Neuronal stem cell (in vitro differentiated cells): ENCODE measurements at places on chromosomes 1 and 21.
A peak's percentile ranks its signal among the peaks of the same experiment; 100 is the strongest.

DNA sequence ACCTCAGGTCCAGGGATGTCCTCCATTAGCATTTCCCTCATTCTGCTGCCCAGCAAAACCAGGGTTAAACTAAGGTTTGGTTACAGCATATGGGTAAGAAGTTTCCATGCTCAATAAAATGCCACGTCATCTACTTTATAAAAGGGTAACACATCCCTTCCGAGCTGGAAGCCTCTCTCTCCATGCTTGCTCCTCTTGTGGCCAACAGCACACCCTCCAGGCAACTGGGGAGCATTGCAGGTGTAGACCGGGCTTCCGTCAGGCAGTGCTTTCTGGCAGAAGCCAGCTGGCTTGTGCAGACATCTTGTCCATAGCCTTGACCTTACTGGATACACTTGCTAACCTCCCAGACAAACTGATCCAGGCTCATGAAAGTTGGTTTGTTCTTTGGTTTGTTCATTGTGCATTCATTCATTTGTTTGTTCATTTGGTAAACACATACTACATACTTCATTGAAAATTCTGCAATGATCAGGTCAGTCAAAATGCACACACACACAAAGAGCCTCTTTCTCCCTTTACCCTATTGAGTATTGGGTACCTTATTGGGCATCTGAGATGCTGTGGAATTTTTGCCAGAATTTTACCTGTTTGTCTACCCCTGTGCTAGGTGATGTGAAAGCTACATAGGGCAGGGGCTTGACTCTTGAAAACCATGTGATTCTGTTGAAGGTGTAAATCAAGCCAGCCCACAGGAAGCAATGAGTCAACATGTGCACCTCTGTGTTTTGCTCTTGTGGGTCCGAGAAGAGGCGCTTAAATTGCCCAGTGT, 422.8 kb downstream of the CAMTA1 start:
- peak; percentile 51 for DNase-seq

DNA sequence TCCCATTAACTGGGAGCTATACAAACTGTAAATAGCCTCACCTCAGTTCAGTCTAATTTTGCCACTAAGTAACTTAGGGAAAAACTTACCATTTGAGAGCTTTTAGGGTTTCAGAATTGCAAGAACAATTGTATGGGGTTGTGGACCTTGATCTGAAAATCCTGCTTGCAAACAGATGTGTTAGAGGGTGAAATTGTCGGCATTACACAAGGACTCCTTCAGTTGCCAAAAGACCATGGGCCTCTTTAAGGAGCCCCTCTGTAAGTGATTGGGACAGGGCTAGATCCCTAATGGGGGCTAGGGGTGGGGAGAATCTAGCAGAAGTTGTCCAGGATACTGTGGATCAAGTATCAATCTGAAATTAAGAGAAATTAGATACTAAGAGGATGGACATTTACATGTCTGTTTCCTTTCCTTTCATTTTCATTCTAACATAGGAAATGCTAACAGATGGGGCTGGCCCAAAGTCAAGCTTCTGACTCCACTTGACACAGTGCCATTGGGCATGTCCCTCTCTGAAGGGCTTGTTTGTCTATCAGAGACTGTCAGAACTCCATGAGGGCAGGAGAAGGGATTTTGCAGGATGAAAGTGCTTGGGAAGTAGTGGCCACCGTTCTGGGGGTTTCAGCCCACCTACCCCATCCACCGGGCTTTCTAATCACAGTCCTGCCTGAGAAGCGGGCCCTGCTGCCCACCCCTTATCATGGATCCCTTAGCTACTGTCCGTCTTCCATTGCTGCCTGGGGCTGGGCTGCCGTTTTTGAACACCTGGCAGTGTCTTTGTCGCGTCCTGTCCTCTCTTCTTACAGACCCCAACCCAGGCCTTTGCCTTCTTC, 54.7 kb downstream of the STUM start:
- no peak for DNase-seq

DNA sequence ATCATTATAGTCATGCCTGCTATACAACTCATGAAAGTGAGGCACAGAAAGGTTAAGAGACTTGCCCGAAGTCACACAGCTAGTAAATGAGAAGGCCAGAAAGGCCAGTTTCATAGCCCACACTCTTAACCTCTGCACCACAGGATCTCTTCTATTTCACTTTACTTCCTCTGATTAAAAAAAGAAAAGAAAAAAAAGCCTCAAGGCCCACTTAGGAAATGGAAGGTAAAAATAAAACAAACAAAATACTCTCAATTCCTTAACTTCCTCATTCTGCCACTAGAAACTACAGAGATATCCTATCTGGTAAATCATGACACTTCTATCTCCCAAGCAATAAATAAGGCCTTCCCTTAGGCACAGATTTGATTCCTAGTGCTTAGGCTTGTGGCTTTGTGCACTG, 7.6 kb upstream of the ENAH start:
- no peak for DNase-seq

GRCh38 chr1:27292106-27292505, 29.9 kb upstream of the TMEM222 start:
- no peak for DNase-seq

DNA sequence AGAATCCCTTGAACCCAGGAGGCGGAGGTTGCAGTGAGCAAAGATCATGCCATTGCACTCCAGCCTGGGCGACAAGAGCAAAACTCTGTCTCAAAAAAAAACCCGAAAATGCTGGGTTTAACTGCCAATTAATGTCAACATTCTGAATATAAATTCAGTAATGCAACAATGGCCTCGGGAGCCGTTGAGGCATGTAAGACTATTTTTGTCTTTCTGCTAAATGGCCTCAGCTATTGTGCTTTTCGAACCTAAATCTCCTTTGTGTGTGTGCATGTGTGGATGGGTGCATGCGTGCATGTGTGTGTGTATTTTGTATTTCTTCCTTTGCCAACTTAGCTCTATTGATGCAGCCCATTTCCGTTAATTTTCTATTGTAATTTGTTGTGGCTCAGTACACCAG, 31.6 kb downstream of the CLIC4 start:
- DNase-seq, result no peak

DNA sequence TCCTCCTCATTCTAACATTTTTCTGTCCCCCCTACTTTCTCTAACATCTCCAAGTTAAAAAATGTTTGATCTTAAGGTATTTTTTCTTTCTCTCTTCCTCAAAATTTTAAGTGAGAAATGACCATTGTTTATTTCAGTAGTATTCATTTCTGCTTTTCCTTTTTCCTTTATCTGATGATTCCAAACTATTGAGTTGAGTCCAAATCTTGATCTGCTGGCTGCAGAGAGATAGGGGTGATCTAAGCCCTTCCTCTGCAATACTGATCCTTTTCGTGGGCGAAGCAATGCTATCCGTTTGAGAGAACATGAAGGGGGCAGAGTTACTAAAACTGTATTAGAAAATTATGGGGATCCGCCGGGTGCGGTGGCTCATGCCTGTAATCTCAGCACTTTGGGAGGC, 516 bp upstream of the NMNAT2 start:
- no peak for DNase-seq

- DNase-seq, result no peak
Measured at GRCh38 chr1:230788561-230789275, 41.5 kb downstream of the CAPN9 start.

GRCh38 chr1:7942214-7942921, 1.7 kb upstream of the TNFRSF9 start:
- DNase-seq, result peak; percentile 33

DNA sequence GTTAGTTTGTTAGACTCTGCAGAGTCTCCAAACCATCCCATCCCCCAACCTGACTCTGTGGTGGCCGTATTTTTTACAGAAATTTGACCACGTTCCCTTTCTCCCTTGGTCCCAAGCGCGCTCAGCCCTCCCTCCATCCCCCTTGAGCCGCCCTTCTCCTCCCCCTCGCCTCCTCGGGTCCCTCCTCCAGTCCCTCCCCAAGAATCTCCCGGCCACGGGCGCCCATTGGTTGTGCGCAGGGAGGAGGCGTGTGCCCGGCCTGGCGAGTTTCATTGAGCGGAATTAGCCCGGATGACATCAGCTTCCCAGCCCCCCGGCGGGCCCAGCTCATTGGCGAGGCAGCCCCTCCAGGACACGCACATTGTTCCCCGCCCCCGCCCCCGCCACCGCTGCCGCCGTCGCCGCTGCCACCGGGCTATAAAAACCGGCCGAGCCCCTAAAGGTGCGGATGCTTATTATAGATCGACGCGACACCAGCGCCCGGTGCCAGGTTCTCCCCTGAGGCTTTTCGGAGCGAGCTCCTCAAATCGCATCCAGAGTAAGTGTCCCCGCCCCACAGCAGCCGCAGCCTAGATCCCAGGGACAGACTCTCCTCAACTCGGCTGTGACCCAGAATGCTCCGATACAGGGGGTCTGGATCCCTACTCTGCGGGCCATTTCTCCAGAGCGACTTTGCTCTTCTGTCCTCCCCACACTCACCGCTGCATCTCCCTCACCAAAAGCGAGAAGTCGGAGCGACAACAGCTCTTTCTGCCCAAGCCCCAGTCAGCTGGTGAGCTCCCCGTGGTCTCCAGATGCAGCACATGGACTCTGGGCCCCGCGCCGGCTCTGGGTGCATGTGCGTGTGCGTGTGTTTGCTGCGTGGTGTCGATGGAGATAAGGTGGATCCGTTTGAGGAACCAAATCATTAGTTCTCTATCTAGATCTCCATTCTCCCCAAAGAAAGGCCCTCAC, at the start of gene OLIG2:
Gene OLIG2, plus strand, starts transcription at position 447 of the 954 bp plus-strand sequence. CDS start 928 bp downstream, outside the sequence.
- DNase-seq, result peak; percentile 87

- DNase-seq, result no peak
Measured at GRCh38 chr1:164563721-164564360, 4.9 kb downstream of the PBX1 start.

DNA sequence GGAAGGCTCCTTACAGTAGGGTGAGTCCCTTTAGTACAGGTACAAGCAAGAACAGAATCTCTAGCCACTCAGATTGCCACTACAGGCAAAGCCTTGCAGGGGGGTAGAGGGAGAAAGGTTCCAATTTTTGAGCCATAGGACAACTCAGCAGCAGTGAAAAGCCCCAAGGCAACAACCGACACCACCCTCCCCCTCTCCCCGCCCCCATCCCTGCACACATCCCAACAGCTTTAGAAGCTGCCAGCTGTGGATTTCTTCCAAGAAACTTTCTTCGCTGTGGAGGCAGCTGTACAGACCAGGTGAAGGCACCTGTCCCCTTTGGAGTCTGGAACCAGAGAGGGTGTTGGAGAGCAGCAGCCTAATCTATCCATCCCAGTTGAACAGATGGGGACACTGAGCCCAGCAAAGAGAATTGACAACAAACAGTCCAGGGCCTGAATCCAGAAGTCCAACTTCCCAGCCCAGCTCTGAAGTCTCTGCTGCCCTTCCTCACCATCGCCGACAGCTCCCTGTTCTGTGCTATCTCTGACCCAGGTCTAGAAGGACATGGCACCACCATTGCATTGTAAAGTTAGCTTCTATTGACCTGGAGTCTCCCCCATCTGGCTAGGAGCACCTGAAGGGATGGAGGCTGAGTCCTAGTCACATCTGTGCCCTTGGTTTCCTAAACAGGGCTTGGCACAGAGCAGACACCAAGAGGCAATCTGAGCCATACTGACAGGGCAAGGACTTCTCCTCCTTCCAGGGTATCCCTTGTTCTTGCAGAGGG, 2.2 kb downstream of the TENT5B start:
- no peak for DNase-seq

DNA sequence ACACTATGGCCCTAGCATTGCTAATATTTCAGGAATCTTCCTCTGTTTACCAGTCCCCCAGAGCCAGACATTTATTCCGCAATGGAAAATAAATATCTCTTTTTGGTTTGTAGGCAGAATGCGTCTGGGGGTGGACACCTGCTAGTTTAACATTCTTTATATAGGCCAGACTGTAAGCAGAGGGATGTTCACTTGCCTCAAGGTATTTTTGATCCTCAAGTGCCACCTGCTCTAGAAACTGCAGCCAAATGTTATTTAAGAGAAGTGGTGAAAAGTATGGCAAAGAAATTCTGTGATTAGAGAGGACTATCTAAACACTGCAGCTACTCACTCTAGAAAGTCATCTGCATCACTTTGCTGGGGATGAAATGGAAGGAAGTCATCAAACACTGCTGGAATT, 164.7 kb downstream of the NEGR1 start:
- no peak for DNase-seq

- DNase-seq, result no peak
Measured at GRCh38 chr1:220843481-220844011, 35.7 kb upstream of the HLX start.

GRCh38 chr1:32877211-32878110, 6.7 kb upstream of the FNDC5 start:
- no peak for DNase-seq

DNA sequence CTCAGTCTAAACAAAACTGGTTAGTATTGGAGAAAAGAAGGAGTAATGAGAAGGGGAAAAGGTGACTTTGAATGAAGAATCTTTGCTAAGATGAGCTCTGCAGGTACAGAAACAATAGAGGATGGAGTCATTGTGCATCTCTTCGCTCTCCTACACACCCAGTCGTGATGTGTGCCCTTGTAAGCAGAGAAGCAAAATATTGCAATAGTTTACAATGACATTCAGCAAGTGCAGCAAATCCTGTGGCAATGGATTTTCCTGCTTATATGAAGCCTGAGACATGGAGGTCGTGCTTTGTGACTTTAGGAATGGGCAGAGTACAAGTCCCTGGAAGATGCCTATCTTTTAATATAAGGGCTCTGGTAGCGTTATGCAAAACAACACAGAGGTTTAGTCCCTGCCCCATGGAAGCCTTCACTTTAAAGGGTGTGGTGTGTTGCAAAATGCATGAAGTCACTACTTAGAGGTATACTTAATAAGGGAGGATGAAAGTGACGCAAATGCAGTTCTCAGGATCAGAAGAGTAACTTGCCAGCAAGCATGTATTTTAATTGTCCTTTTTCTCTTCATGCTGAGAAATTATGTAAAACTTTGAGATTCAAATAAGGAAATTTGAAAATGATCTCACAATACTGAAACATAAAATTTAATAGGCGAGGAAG, 88.0 kb upstream of the IVNS1ABP start:
- no peak for DNase-seq

- DNase-seq, result no peak
Measured at GRCh38 chr1:58922302-58923089, 138.6 kb upstream of the JUN start.

- DNase-seq, result no peak
Measured at GRCh38 chr21:43015906-43016540, 41.7 kb downstream of the PKNOX1 start.

DNA sequence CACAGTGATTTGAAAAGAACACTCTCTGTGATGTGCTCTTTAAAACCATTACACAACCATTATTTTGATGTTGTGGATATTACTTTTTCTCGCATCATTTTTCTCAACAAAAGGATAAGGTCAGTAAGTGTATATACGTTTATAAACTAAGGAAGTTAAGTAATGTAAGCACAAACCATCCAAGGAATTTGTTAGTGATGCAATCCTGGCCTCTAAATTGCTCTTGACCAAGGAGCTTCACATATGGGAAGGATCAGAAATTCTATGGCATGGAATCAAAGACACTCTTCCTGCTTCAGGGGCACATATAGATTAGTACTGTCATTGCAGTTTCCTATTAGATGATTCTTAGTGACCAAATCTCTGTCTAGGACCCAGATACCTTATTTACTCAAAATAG, 3.6 kb upstream of the PPP2R5A start:
- no peak for DNase-seq

GRCh38 chr21:26849428-26850115, 4.4 kb upstream of the ADAMTS1 start:
- DNase-seq, result peak; percentile 43

GRCh38 chr1:6198646-6199297, 623 bp downstream of the RPL22 start:
- DNase-seq, result no peak
